Inflammatory macrophage (primary cell): ENCODE measurements at places on chromosomes 13 and 19.

DNA sequence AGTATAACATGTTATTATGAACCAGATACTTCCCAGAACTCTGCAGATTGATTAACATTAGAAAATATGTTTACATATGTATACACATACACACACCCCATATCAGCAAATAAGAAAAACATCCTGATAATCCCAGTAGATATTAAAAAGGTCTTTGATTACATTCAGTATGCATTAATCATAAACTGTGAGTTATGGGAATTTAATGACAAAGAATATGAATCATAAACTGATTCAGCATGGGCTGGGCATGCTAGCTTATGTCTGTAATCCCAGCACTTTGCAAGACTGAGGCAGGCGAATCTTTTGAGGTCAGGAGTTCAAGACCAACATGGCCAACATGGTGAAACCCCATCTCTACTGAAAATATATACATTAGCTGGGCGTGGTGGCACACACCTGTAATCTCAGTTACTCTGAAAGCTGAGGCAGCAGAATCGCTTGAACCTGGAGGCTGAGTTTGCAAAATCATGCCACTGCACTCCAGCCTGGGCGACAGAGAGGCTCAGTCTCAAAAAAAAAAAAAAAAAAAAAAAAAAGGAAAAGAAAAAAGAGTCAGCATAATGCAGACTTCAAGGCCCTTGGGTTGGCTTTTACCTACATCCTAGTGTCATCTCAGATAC is 581.9 kb upstream of the PRR20A start:
- no peak for DNase-seq

GRCh38 chr19:55018216-55018615 is 19.8 kb downstream of the GP6 start:
- DNase-seq: no peak

DNA sequence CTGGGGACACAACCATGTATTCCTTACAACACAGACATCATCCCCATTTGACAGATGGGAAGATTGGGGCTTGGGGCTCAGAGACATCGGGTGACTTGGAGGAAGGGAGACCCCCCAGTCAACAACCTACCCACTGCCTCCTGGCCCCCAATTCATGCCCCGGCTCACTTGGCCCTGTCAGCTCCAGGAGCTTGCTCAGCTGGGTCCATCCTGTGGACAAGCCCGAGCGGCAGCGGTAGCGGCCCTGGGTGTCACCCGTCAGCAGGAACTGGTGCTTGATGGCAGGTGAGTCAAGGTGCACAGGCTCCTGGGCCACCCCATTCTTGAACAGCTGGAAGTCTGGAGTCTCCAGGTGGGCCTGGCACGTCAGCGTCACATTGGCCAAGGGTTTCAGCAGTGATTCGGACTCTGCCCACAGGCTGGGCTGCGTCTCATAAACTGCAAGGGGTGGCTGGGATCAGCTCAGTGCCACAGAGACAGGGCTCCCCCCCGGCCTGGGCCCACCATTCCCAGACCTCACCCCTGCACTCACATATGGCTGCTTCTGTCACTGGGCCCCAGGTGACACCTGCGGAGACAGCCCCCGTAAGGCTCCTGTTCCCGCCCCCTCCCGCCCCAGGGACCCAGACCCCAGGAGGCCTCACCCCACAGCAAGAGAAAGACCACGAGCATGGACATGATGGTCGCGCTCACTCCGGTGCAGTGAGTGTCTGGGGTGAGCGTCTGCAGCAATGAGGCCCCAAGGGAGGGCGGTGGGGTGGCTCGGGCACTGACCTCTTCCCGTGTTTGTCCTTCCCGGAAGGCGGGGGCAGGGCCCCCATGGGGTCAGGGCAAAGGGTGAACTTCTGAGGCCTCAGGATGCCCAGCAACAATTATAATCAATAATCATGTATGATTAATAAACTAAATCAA is at the start of gene A1BG:
A1BG (minus strand) TSS at position 733 of the 912 bp plus-strand sequence; CDS start at position 678, 55 bp downstream.
- no peak for DNase-seq

DNA sequence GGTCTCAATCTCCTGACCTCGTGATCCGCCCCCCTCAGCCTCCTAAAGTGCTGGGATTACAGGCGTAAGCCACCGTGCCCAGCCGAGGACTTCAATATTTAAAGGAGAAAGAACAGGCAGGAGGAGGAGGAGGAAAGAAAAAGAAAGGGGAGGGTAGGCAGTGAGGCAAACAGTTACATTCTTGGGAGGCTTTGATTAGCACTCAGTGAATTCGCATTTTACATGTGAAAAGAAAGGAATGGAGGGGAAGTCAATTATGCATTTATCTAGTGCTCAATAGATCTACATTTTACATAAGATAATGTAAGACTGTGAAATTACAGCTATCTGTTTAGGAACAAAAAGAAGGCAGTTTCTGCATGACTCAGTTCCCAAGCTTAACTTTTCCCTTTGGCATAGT is 30.9 kb upstream of the CXCL17 start:
- DNase-seq: no peak

DNA sequence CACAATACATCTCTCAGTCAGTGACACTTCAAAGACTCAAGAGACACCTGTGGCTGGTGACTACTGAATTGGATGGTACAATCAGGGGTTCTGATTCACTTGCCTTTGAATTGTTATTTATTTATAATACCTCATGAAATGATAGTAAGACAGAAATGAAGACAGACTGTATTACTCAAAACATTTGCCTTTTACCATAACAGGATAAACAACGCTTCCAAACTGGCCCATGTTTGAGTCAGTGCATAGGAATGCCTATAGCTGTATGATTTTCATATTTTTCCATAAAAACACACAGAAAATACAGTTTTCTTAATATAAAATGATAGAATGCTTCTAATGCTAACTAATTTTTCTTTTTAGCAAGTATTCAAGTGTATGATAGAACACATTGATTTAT is 59.5 kb upstream of the FGF14 start:
- DNase-seq: no peak

DNA sequence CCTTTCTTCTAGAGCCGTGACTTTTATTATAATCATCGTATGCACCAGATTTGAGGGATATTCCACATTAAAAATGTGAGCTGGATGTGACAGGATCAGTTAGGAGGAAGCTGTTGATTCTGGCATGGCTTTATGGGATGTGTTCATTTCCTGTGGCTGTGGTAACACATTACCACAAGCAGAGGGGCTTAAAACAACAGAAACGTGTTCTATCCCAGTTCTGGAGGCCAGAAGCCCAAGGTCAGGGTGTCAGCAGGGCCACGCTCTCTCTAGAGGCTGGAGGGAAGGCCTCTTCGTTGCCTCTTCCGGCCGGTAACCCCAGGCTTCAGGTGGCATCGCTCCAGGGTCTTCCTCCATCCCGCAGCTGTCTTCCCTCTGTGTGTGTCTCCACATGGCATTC is 14.5 kb downstream of the MED25 start:
- peak; percentile 20 for DNase-seq

DNA sequence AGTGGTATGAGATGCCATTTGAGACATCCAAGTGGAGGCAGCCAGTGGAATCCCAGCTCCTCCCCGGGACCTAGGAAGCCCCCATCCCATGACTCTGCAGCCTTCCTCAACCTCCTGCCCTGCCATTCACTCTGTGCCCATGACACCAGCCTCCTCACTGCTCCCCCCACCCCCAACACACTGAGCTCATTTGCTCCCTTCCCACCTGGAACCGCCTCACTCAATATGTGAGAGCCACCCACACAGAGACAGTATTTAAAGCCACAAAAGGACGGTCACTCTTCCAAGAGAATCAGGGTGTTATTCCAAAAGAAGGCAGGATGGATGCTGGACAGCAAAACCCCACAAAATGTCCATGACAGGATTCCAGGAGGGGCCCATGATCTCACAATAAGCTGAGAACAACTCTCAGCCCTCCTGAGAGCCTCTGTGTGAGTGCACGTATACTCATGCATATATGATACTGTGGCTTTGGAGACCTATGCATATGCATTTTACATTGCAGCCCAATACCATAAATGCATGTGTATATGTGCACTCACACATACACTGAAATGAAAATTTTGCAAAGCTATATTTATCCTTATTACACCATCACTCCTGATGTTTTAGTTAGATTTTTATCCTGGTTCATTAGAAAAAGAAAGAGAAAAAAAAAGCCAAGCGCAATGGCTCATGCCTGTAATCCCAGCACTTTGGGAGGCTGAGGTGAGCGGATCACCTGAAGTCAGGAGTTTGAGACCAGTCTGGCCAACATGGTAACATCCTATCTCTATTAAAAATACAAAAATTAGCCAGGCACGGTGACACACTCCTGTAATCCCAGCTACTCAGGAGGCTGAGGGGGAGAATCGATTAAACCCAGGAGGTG is 10.8 kb upstream of the RANBP3 start:
- DNase-seq: no peak

- DNase-seq: no peak
Observed at GRCh38 chr13:44211704-44212346, 161.8 kb upstream of the SERP2 start.

GRCh38 chr13:50154697-50155096 is 139.5 kb downstream of the KCNRG start:
- no peak for DNase-seq
